Caco-2 (cell line): ENCODE measurements at places on chromosomes 4 and X.

GRCh38 chr4:7805533-7806337, 133.9 kb downstream of the AFAP1 start:
- peak; percentile 78 for DNase-seq

DNA sequence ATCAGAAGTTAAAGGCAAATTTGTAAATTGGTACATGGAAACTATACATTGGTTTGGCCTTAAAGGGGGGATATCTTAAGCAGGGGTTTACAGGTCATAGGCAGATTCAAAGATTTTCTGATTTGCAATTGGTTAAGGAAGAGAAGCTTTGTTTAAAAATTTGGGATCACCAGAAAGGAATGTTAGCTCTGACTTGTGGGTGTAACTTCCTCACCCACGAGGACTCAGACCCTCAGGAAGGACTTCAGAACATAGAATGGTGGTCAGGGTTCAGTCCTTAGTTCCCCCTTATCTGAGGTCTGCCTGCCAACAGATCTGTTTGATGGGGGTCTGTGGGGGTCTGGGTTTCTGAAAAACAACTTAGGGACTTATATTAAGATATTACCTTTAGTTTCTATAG, 427.4 kb upstream of the DIPK2B start:
- DNase-seq = no peak

GRCh38 chrX:11050013-11050412, 61.1 kb upstream of the HCCS start:
- no peak for DNase-seq

DNA sequence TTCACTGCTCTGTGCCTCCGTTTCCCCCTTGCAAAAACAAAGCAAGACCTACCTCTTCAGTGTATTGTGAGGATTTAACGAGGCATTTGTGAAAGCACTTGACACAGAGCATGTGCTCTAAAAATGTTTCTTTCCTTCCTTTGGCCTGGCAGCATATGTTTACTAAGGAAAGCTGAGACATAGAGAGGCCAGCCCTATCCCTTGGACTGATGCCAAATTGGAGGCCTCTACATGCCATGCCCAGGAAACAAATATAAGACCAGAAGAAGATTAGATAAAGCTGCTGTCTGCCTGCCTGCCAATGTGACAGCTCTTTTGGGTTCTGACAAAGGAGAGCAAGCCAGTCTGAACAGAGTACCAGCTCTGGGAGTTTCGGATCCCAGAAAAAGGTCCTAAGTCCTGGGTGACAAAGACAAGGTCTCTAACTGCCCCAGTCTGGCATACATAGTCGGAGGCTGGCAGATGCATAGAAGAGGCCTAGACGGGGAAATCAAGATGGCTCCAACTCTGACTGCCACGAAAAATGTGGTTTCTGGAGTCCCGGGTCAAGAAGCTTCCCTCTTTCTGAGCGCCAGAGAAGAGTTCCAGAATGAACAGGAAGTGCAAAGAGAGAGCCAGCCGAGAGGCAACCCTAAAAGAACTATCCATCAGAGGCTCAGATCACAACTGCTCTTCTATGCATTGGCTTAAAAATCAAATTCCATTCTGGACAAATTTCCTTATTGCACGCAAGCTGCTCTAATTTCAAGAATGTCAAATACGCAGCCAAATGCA, 25.8 kb downstream of the OTUD6A start:
- no peak for DNase-seq

- DNase-seq = no peak
Measured at GRCh38 chr4:141731481-141731880, 95.1 kb downstream of the IL15 start.

GRCh38 chrX:134931550-134931949, 59.2 kb upstream of the SMIM10 start:
- no peak for DNase-seq

GRCh38 chr4:3375688-3376087, 66.1 kb upstream of the HGFAC start:
- DNase-seq = no peak

GRCh38 chrX:136336623-136337022, 35.9 kb downstream of the ADGRG4 start:
- DNase-seq = no peak
